ENCODE measurements at places on chromosomes 7 and 10.
A peak's percentile ranks its signal among the peaks of the same experiment; 100 is the strongest.

GRCh38 chr7:99219985-99220384, 12.1 kb upstream of the KPNA7 start:
- DNase-seq = no peak

GRCh38 chr7:51019891-51020870, 237.5 kb upstream of the GRB10 start:
- DNase-seq = no peak

DNA sequence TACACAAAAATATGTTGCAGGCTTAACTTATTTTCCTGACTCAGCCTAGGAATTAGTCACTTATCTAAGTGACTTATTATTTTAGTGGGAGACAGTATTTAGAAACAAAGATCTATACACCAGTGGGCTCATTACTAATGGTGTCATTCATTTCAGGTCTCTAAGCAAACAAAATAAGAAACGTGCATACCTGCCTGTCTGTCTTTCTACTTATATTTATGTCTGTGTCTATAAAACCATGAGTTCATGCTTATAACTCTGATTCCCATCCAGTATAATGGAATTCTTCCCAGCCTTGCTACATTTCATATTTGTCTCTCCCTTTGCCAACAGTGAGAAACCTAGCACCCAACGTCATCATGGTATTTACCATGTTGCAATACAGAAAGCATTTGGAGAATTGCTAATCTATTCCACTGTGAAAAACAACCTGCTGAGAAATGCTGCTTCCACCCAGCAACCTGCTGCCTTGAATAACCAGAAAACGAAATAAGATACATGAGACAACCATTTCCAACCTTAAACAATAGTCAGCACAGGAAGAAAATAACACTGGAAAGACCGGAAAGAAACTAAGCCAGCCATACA, 501.0 kb downstream of the GLRX3 start:
- no peak for DNase-seq

DNA sequence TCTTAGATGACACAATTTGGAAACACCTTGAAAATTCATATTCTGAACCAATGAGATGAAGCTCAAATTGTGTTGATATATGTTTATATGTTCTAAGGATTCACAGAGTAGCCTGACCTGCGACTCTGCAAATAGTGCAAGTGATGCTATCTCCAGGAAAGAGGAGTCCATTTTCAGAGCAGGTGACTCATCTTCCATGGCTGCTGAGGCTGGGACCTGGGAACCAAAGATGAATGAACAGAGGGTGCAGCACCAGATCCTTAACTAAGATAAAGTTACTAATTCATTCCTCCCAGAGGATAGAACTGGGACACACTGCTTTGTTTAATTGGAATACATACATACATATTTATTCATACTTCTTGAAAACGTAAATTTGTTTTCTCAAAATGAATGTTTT, 240.6 kb upstream of the SEMA3C start:
- DNase-seq = no peak

DNA sequence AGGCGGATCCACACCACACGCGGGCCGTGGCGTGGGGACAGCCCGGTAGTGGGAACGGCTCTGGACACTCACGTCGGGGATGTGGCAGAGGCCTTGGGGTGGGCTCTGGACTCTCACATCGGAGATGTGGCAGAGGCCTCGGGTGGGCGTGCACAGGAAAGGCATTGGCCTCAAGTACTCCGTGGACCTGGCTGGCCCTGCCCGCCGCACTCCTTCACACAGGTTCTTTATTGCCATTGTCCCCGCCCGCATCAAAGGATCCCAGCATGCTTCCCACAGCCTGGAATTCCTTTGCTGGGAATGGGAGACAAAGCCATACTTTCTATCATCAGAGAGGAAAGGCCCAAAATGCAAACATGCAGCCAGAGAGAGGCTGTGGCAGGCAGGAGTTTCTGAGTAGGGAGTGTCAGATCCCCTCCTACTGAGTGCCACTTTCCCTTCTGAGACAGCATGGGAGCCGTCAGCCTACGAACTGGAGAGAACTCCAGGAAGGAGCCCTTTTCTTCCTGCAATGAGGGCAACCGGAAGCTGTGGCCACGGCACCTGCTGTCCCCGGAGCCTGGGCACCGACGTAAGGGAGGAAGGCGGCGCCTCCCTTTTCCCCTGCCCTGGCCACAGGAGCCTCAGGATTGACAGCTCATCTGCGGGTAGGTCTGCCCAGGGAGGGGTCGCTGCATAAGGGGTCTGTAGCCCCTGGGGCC, 51.5 kb downstream of the RBM17 start:
- peak; percentile 56 for DNase-seq

DNA sequence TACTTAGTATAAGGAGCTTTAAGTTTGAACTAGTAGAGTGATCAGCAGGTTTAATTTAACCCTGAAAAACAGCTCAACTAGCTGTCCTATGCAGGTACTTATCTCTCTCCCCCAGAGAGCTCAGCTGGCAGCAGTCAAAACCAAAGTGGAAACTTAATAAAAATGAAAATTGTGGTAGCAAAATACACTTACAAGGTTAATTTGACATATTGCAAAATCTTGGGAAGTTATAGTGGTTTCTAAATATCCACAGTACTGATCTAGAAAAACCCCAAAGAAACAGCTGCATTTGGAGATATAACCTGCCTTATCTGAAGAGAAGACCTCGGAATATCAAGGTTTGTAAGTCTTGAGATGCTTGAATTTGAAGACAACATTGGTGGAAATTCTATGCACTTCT, 269.2 kb downstream of the RNLS start:
- peak; percentile 39 for DNase-seq

DNA sequence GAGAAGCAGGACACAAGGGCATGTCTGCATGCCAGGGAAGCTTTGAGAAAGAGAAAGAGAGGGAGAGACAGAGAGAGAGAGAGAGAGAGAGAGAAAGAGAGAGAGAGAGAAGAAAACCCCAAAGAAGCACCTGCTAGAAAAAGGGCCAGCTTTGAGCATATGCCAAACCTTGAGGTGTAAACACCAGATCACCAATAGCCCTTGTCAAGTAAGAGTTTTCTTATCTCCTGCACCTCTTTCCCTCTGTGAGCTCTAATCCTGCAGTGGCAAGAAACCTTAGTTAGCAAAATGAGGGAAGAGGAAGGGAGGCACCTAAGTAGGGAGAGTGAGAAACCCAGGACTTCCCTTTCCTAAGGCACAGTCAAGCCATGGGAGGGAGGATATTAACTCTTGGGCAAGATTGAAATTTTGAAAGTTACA, 11.3 kb upstream of the TRDMT1 start:
- DNase-seq = no peak

- no peak for DNase-seq
Observed at GRCh38 chr7:96244244-96244991, 77.5 kb downstream of the SLC25A13 start.

DNA sequence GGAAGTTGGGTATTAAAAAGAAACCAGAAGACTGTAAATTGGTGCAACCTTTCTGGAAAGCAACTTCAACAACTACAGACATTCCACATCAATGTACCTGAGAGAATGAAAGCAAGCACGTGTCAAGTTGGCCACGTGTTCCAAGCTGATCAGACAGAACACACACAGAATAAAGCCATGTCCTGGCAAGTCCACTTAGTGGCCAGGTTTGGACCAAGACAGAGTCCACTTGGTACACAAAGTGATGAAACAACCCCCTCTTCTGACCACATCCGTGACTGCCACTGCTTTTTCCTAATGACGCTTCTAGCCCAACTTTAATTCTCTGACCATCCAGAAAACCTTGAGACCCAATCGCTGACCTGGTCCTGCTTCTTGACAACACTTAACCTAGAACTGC, 109.4 kb downstream of the ABLIM1 start:
- DNase-seq = no peak

- DNase-seq = no peak
Observed at GRCh38 chr7:28988810-28989209, 30.7 kb upstream of the TRIL start.

DNA sequence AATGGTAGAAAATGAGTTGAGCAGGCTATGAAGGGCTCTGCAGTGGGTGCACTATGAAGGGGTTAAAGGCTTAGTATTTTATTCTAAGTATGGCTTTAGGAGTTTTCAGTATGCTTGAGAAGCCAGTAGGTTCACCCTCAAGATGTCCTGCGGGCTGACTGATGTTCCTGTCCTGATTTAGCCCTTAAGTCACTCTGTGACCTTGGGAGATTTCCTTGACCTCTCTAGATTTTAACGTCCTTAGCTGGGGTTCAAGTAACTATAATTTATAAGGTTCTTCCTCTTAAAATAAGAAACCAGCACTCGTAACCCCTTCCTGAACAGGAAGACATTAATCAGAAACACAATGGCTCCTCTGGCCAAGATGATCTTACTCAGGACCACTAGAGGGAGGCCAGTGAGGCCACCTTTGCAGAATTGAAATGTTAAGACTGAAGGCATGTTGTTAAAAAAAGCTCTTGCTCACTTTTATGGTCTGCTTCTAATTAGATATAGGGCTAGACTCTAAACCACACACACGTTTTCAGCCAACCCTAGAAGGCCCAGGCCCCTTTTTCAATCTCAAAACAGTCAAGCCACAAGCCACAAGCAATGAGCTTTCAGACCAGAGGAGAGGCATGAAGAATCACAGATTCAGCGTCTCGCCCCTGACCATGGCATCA, 41.9 kb downstream of the CDK1 start:
- DNase-seq = no peak

DNA sequence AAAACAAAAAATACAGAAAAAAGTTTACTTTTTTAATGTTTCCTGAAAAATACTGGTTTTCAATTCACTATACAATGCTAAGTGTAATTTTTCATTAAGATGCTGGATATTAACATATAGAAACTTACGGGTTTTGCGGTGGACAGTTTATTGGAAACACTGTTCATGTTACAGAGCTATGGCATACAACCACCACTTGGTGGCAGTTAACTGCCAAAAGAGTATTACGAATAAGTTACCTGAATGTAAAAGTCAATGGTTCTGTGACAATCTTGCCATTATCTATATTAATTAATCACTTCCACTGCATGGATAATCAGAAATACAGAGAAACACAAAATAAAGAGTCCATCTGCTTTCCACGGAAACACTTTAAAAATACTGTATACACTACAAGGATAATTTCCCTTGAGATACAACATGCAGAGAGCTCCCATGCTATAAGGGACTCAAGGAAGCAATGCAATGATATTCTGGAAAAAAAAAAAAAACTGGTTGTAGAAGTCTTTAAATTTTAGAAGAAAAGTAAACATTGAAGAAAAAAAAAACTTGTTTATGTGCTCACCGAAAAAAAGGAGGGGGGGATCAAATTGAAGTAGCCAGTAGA, 97.0 kb downstream of the TPK1 start:
- peak; percentile 39 for DNase-seq

- DNase-seq = peak; percentile 18
Observed at GRCh38 chr10:133257489-133258065, 19.1 kb downstream of the ADAM8 start.

GRCh38 chr7:1144269-1144771, 15.7 kb downstream of the ZFAND2A start:
- DNase-seq = no peak

DNA sequence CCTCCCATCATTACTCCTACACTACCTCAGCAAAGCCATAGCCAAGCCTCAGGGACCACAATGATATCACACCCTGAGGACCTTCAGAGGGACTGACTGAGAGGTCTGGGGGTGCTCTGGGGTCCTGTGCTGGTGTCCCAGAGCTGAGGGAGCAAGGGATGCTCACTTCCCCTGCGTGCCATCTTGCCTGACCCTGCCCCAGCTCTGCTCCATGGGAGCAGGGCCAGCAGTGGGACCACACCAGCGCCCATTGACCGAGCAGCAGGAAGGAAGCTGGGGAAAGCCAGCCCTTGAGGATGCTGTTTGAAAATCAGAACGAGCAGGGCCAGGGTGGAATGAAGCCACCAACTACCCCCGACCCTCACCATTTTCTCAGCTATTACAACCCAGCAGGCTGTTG, 103.0 kb downstream of the PARP12 start:
- no peak for DNase-seq

- no peak for DNase-seq
Observed at GRCh38 chr7:510782-511281, 8.8 kb downstream of the PDGFA start.

DNA sequence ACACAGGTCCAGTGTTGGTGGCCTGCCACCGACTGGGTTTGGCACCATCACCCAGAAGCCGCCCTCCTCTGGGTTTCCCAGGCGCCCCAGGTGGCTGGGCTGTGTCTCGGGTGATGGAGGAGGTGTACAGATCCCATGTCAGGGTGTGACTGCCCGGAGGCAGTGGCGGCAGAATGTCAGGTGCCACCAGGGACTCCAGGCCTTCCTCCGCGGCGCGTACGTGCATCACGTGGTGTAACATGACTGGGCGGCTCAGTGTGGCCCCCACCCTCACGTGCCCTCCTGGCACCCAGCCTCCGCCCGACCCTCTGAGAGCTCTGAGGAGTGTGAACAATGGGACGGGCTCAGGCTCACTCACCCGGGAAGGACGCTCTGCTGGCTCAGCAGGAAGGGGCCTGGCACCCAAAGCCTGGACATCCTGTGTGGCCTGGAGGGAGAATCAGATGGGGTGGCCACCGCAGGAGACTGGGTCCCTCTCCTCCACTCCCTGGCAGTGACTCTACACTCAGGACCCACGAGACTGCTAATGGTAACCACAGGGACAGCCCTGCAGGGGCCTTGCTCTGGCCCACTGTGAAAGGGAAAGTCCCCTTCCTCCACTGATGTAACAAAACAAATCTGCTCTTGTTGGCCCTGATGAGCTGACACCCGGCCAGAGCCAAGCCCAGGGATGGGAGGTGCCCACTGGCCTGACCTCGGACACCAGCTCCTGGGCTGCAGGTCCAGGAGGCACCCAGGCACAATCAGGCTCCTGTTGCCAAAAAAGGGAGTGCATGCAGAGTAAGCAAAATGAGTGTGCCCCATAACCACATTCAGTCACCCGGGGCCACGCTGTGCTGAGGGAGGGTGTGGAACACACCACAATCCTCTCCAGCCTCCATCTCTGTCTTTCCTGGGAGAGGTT, 164.8 kb downstream of the PRKAG2 start:
- no peak for DNase-seq

DNA sequence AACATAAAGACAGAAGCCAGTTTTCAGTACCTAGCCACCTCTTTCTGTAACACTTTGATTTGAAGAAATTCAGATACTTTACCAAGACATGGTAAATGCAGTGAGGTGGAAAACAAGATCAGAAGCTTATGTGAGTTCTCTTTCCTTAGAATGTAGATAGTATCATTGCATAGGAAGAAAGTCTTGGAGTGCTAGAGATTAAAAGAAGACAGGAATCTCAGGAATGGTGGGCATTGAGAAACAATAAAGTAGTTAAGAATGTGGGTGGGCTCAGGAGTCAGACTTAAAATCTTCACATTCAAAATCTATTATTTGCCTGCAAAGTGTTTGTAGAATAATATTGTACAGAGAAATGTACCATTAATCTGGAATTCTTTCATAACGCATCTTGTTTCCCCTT, 58.9 kb downstream of the POLL start:
- no peak for DNase-seq

DNA sequence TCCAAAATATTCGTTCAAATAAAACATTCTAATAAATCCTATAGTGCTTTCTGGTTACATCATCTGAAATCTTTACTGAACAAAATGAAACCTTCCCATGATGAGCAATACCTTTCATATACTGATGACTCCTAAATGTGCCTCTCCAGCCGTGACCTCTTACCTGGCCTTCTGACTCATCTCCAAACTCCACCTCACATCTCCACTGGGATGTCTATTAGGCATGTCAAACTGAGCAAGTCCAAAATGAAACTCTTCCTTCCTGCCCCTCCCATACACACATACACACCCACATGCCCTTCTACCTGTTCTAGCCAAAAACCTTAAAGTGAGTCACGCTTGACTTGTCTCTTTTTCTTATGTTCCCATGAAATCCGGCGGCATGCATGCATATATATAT, 22.9 kb downstream of the GSAP start:
- peak; percentile 81 for DNase-seq
